Myocyte (in vitro differentiated cells): ENCODE measurements at places on chromosomes 16 and 17.

GRCh38 chr17:65423346-65424140, 137.9 kb downstream of the AXIN2 start:
- no peak for DNase-seq

DNA sequence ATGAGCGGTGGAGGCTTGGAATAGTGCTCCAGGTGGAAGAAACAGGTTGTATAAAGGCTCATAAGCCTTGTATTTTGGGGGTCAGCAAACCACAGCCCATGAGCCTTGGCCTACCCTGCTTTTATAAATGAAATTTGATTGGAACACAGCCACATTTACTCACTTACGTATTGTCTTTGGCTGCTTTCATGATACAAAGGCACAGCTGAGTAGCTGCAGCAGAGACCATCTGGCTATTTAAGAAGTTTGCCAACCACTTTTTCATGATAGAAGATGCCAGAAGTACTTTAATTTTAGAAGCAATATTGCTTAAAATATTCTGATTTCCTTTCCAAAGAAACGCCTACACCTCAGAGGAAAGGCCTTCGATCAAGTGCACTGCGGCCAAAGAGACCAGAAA, 73.8 kb downstream of the C17orf58 start:
- DNase-seq, result peak; percentile 12

DNA sequence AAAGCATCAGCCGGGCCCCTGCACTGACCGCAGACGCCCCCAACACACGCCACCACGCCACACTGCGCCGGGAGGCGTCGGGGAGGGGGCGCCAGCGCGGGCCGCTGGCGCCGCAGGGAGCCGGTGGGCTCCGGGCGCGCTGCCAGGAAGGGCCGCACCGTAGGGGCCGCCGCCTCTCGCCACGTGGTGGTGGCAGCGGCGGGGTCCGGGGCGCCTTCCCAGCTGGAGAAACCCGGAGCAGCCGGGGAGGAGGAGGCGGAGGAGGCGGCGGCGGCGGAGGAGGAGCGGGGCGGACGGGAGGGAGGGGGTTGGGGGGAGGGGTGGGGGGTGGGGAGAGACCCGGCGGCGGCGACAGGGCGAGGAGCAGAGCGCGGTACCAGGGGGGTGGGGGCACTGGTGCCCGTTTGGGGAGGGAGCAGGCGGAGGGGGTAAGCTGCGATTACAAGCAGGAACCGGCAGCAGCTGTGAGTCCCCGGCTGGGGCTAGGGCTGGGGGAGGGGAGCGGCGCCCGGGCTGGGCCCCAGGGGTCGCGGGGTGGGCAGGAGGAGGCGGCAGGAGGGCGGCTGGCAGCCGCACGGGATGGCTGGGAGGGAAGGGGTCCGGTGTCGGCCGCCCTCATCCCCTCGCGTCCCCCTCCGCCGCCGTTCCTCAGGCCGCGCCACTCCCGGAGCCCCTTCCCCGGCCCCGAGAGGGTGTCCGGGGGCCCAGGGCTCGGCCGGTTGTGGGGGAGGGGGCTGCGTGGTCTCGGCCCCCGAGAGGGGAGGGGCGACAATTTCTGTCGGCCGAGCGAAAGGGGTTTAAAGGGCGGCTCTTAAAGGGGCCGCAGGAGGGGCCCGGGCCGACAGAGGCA, at the start of gene TBKBP1:
TBKBP1 (plus strand) TSS at position 431 of the 850 bp plus-strand sequence. CDS start 1,952 bp downstream, outside the sequence.
- peak; percentile 65 for DNase-seq

DNA sequence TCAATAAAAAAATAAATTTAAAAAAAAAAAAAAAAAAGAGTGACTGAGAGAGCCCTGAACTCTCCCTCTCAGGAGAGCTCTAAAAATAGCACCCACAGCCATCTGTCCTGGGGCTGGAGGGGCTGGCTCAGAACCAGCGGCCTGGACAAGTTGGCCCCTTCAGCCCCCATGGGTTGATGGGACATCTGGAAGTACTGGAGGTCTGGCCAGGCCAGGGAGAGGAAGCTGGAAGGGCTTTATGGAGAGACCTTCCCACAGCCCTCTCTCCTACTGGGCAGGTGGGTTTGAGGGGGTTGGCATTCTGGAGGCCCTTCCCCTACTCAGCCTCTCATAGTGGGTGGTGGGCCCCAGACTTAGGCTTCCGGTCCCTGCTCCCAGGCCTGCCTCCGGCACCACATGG, 93.7 kb upstream of the TMEM97 start:
- peak; percentile 58 for DNase-seq

- no peak for DNase-seq
Measured at GRCh38 chr16:85098565-85098964, 13.7 kb downstream of the CIBAR2 start.

DNA sequence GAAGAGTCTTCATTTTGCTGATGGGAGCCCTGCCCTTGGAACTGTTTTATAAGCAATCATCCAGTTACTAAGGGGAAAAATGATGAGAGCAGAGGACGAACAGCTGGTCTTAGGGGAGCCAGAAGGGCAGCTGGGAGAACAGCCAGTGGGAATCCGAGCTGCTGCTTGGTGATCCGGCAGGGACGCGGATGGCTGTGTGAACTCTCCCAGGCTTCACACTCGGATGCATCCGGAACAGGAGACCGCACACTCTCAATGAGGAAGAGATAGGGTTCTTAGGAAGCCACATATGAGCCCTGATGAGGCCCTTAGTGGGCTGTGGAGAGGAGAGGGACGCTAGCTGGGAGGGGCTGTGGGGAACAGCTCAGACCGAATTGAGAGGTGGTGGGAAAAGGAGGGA, 5.0 kb upstream of the CACNG5 start:
- peak; percentile 67 for DNase-seq

GRCh38 chr16:73058221-73058615, 10.3 kb upstream of the ZFHX3 start:
- DNase-seq, result peak; percentile 57

DNA sequence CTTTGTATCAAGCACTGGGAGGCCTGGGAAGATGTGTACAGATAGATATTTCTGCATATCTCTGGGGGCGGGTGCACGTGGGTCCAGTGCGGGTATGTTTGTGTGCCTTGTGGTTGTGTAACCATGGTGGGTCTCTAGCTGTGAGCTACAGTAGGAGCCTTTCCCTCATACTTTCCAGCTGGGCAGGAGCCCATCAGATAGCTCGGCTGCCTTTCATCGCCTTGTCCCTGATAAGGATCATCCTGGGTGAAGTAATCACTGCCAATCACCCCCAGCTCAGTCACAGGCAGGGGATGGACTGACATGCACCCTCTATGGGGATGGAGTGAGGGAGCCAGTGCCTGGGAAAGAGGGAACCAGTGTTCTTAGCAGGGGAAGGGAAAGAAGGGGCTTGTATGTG, 3.2 kb upstream of the SCRN2 start:
- DNase-seq, result no peak

- peak; percentile 98 for DNase-seq
Measured at GRCh38 chr17:19370493-19370960, 7.8 kb upstream of the MAPK7 start.

GRCh38 chr17:21194703-21195102, 19.3 kb downstream of the TMEM11 start:
- peak; percentile 56 for DNase-seq

- DNase-seq, result no peak
Measured at GRCh38 chr16:10693889-10694288, 841 bp downstream of the TEKT5 start.

- DNase-seq, result no peak
Measured at GRCh38 chr16:58937661-58938060, 203.5 kb upstream of the GOT2 start.

- DNase-seq, result no peak
Measured at GRCh38 chr17:71171270-71171669, 949.5 kb upstream of the SOX9 start.

DNA sequence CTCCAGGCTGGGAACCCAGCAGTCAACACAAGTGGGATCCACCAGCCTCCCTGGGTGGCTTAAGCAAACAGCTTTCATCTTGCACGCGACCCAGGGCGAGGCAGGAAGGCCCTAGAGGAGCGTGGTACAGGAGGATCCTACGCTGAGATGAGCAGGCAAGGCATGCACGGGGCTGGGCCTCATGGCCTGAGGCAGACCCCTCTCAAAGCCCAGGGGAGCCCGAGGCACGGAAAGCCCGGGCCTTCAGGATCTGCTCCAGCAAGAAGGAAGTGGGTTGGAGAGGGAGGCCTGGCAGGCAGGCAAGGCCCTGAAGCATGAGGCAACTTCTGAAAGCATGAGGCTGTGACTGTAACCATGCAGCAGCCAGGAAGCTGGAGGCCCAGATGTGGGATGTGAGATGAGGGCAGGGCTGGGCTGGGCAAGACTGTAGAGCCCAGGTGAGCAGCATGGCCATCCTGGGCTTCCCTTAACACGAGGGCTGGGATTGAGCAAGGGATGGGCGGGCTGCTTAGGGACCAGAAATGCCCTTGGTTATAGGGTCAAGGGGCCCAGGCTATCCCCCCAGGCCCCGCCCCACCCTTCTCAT, 338.7 kb downstream of the C16orf95 start:
- no peak for DNase-seq

DNA sequence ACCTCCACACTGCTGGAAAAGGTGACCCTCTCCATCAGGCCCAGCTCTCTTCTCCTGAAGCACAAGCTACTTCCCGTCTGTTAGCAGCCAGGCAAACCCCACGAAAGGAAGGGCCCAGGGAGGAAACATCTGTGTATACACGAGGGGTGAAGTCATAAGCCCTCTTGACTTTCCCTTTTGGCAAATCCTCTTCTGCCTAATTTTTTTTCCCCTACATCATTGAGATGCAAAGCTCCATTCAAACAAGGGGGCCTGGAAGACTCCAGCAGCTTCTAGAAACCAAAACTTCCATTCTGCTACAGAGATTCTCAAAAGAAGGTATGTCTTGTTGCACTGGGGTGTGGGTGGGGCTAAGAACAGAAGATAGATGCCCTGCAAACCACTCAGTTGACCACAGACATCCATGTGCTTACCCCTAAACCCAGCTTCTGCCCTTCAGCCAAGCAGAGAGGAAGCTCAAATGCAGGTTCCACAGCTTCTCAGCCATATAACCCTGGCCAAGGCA, 145.6 kb upstream of the RCVRN start:
- no peak for DNase-seq

GRCh38 chr16:87891764-87892163, 22.5 kb upstream of the SLC7A5 start:
- DNase-seq, result no peak

GRCh38 chr16:88804173-88804551, 573 bp downstream of the CDT1 start:
- no peak for DNase-seq

GRCh38 chr16:50841081-50841886, 99.4 kb downstream of the CYLD start:
- DNase-seq, result no peak

DNA sequence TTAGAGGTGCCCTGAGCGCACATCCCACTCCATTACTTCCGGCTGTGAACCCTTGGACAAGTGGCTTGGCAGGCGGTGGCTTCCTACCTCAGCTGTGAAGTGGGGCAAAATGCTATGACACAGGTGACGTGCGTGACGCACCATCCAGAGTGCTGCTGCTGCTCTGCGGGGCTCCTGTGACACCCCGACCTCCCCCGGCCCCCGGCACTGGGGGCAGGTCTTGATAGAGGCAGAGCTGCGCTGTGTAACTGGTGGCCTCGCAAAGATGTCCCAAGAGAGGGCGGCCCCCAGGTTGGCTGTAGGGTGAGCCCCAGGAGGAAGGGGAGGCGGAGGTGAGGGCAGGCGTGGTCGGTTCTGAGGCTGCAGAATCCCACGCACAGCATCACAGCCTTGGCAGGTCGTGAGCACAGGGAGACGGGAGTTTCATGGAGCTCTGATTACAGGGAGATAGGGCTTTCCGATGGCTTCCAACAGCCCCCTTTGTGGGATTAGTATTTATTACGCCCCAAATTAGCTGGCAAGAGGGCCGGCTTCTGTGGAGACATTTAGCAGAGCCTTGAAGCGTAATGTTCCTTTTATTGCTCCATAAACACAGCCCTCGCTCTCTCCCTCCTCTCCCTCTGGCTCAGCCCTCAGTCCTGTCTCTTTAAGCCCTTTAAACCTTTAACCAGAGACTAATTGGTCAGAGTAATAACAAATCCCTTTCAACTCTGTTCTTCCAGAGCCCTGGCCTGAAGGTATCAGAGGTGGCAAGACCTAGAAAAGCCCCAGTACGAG, 328.1 kb downstream of the C16orf95 start:
- DNase-seq, result no peak

DNA sequence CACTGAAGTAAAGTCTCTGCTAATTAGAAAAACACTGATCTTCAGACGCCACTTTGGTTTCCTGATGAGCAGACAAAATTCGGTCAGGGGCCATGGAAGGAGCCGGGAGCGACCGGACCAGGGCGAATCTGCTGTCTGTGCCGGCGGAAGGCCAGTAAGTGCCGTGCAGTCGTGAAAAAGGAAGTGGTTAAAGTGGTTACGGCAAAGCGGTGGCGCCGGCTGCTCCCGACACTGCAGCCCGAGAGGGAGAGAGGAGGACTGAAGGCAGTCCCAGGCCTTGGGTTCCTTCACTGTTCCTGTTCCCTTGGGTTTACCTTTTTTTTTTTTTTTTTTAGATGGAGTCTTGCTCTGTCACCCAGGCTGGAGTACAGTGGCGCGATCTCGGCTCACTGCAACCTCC, 17.3 kb upstream of the HEXD start:
- DNase-seq, result peak; percentile 88

DNA sequence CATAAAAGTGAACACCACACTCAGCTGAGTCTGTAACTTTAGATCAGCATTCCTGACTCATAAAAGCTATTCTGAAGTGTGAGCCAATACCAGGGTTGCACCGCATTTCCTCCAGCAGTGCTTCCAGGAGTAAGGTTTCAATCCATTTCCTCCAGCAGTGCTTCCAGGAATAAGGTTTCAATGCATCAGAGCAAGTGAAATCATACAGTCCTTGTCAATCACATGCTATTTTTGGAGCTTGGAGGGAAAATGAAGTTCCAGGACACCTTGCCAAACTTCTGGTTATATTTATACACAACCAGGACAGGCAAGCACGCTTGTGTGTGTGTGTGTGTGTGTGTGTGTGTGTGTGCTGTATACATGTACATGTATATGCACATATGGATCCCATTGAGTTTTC, 327.6 kb downstream of the GRIN2A start:
- DNase-seq, result peak; percentile 90

GRCh38 chr17:82120148-82120547, 22.1 kb upstream of the FASN start:
- DNase-seq, result no peak

DNA sequence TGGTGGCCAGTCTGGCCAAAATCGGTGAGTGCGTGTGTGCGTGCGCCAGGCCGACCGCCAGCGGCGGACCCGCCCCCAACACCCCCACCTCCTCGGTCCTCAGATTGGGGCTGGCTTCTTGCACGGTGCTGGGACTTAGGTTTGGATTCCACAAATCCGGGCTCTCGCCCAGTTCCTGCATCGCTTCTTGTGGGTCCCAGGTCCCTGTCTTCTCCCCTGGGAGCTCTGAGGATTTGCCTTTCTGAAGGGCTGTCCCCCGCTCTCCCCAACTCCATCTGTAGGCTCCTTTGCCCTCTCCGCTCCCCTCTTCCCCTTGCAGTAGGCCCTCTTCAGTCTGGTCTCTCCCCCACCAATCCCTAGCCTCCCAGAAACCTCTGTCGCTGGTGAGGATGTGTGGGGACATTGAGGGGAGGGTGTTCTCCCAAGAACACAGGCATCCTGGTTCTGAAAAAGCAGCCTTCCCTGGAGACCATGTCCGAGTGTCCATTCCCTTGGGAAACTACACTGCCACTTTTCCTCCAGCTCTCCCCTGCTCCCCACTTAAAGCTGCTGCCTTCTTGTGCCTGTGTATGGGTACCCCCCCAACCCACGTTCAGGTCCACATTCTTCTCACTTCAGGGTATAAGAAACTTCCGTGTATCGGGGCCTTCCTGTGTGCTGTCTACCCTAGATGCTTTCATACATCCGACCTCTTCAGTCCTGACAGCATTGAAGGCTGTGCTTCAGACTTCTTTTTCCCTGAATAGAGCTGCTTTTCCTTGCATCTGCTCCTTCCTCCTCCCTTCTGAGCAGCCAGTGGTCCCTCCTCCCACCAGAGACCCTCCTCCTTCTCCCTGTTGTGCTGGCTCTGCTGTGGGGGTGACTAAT, 632 bp downstream of the SLC9A5 start:
- DNase-seq, result no peak
